Activated T-cell treated with anti-CD3 and anti-CD28 coated beads, Interleukin-2, amount 50 U/mL, for 24 hours (primary cell): ENCODE measurements at places on chromosomes 5 and 9.
A peak's percentile ranks its signal among the peaks of the same experiment; 100 is the strongest.

DNA sequence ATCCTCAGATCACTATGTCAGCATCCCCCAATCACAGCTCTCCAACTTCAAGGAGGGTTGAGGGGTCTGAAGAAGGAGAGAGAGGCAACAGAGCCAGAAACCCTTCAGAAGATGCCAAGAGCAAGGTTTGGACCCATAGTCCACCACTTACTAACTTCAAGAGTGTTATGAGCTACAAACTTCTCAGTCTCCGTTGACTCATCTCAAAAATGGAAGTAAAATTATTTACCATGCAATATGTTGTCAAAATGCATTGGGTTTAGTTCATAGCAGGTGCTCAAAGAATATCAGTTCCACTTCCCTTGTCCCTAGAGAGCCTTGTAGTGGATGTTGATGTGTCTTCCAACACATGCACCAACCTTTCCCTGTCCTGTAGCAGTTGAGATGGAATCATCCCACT, 116.0 kb downstream of the KCNIP1 start:
- H3K4me1 ChIP-seq = peaks cover 3% of the 10 kb centered on the region
- DNase-seq = no peak
- H3K27me3 ChIP-seq = peaks cover 29% of the 10 kb centered on the region
- no peak overlapping the region for H3K4me3 ChIP-seq
- H3K36me3 ChIP-seq = no peaks in the 10 kb centered on the region
- H3K27ac ChIP-seq = no peak overlapping the region

GRCh38 chr5:38105231-38105570, 153.2 kb upstream of the EGFLAM start:
- DNase-seq = no peak
- no peaks in the 10 kb centered on the region for H3K36me3 ChIP-seq
- no peak overlapping the region for H3K27ac ChIP-seq
- H3K4me1 ChIP-seq = no peaks in the 10 kb centered on the region

DNA sequence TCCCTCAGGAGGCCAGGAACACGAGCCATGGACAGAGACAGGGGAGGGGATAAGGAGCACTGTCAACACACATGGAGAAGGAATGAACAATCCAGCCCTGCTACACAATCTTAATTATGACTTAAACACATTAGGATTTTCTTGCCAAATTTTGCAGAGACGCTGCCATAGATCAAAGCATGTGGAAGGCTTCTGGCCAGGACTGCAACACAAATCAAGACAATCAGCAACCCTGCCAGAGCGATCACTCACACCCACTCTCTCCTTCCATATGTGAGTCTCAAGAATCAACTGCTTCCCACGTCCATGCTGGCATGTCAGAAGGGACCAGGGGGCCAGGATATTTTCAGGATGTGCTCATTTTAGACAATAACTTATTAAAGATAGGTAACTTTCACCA, 85.6 kb downstream of the ROR2 start:
- DNase-seq = no peak
- no peaks in the 10 kb centered on the region for H3K36me3 ChIP-seq
- no peak overlapping the region for H3K4me3 ChIP-seq
- H3K27me3 ChIP-seq = peaks cover 15% of the 10 kb centered on the region
- no peak overlapping the region for H3K27ac ChIP-seq

DNA sequence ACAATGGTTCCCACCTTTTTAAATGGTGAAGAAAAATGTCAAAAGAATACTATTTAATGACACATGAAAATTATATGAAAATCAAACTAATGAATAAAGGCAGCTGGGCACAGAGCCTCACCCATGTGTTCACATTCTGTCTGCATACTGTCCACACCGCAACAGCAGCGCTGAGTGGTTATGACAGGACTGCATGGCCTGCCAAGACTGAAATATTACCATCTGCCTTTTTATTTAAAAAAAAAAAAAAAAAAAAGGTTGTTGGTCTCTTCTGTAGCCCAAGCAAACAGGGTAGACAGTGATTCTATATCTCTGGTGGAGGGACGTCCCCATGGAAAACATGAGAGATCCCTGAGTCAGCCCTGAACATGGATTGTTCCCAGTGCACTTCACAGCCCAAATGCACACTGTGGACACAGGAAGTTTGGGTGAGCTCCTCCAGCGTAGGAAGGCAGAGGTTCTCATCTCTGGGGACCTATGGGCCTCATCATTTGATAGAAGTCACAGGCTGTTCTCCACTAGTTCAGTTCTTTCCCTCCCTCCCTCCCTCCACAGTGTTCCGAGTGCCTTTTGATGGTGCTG, 44.9 kb upstream of the SHC3 start:
- peaks cover 42% of the 10 kb centered on the region for H3K27me3 ChIP-seq
- no peak overlapping the region for H3K27ac ChIP-seq
- H3K36me3 ChIP-seq = no peaks in the 10 kb centered on the region
- H3K4me1 ChIP-seq = no peaks in the 10 kb centered on the region
- H3K4me3 ChIP-seq = no peak overlapping the region

GRCh38 chr9:33263131-33264002, 1.1 kb downstream of the BAG1 start:
- H3K4me3 ChIP-seq = peak overlapping the region; percentile 91
- H3K27ac ChIP-seq = peak overlapping the region; percentile 93
- DNase-seq = no peak
- H3K27me3 ChIP-seq = no peaks in the 10 kb centered on the region
- peaks cover 88% of the 10 kb centered on the region for H3K36me3 ChIP-seq
- peaks cover 68% of the 10 kb centered on the region for H3K4me1 ChIP-seq

GRCh38 chr5:160071916-160072315, 47.3 kb downstream of the PWWP2A start:
- peaks cover 50% of the 10 kb centered on the region for H3K36me3 ChIP-seq
- peaks cover 3% of the 10 kb centered on the region for H3K4me1 ChIP-seq
- no peak overlapping the region for H3K4me3 ChIP-seq

DNA sequence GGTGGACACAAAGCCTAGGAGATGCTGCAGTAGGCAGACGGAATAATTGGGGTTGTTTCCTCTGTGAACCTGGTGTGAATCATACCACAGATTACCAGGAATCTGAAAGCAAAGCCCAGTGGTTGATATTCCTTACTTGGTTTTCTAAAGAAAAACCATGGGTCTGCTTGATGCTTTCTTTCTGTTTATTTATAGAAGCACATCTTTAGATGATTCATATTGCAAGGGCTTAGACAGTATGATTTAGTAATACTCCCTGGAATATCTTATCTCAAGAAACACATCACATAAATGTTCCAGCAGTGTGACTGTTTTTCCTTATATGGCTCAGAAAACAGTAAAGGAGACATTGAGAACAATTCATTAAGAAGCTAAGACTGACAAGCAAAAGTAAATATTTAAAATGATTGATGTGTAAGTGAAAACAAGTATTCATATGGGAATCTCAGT, 623.3 kb downstream of the RAB3C start:
- peaks cover 14% of the 10 kb centered on the region for H3K4me1 ChIP-seq
- H3K4me3 ChIP-seq = no peak overlapping the region
- peaks cover 4% of the 10 kb centered on the region for H3K27me3 ChIP-seq
- no peak overlapping the region for H3K27ac ChIP-seq
- no peaks in the 10 kb centered on the region for H3K36me3 ChIP-seq
- DNase-seq = no peak

GRCh38 chr9:35651956-35652828, 1.5 kb upstream of the SIT1 start:
- H3K4me1 ChIP-seq = peaks cover 72% of the 10 kb centered on the region
- H3K27me3 ChIP-seq = no peaks in the 10 kb centered on the region
- H3K27ac ChIP-seq = peak overlapping the region; percentile 63
- H3K4me3 ChIP-seq = peak overlapping the region; percentile 85

GRCh38 chr5:53038196-53038847, 49.2 kb downstream of the ITGA2 start:
- peaks cover 54% of the 10 kb centered on the region for H3K4me1 ChIP-seq
- peaks cover 5% of the 10 kb centered on the region for H3K27me3 ChIP-seq
- no peak for DNase-seq
- H3K36me3 ChIP-seq = no peaks in the 10 kb centered on the region
